ENCODE measurements at places on chromosomes 3 and 15.

DNA sequence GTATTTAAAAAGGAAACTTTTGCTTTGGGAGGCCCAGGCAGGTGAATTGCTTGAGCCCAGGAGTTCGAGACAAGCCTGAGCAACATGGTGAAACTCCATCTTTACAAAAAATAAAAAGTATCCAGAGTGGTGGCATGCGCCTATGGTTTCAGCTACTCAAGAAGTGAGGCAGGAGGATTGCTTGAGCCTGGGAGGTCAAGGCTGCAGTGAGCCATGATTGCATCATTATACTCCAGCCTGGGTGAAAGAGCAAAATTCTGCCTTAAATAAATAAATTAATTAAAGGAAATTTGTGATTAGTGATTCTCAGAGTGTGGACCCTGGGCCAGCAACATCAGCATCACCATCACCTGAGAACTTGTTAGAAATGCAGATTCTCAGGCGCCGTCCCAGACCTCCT lies 9.9 kb upstream of the COMMD4 start:
- no peak for DNase-seq

- DNase-seq: no peak
These were observed 367.2 kb downstream of the CNTN4 start for GRCh38 chr3:2465842-2466241.

GRCh38 chr3:75061806-75062205 lies 447.3 kb upstream of the CNTN3 start:
- DNase-seq: no peak

GRCh38 chr3:8442993-8443650 lies 58.5 kb upstream of the LMCD1 start:
- DNase-seq: no peak

- no peak for DNase-seq
These were observed 5.1 kb upstream of the KLHL6 start for GRCh38 chr3:183560607-183561006.

DNA sequence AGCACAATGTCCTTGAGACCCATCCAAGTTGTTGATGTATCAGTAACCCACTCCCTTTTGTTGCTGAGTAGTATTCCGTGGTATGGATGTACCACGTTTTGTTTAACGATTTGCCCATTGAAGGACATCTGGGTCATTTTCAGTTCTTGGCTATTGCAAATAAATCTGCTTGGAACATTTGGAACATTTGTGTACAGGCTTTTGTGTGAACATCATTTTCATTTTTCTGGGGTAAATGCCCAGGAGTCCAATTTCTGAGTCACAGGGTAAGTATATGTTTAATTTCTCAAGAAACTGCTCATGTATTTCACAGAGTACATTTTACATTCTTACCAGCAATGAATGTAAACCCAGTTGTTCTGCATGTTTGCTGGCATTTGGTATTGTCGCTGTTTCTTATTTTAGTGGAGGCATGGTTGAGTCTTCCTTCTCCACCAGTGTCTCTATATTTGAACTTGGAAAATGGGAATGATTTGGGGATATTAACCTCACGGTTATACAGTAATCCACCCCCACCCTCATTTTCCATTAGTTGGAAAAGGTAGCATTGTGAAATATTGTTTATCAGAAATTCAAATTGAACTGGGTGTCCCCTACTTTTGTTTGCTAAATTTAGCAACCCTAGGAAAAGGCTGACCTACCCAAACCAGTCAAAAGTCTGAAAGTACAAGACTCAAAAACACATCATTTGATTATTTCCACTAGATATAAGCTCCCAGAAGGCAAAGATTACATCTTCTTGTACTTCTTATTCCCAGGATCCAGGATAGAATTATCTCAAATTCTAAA lies 30.8 kb downstream of the POMGNT2 start:
- no peak for DNase-seq

DNA sequence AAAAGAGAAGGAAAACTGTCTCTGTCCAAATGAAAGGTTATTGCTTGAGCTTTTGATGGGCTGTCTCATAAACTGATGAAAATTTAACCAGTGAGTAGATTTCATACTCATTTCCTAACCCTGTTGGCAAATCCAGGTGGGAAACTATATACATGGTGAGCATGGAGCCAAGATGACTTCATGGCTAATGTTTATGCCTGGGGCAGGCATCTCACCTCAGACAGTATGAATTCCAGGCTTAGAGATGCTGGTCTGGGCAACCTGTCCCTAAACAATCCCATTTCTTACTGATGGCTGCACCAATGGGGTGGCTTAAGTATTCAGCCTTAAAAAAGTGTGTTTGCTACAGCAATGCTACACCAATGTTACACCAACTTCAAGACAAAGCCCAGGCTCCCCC lies 58.1 kb downstream of the SLTM start:
- DNase-seq: no peak

- DNase-seq: no peak
These were observed 22.8 kb downstream of the TMEM43 start for GRCh38 chr3:14147617-14148016.

DNA sequence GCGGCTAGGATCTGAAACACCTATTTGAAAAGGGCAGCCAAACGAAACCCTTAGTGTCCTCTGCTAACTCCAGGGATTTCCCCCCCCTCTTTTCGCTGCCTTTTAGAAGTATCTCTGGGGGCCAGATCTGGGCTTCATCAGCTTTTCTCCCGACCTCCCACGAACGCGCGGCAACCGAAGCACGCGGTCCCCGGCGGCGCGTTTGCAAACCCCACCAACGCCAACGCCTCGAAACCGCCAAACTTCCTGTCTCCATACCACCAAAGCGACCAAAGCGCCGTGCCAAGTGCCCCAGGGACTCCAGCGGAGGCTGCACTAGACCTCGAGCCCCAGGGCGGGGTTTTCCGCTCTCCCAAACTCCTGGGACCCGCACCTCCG lies 155.8 kb upstream of the FRMD4B start:
- no peak for DNase-seq

- DNase-seq: no peak
These were observed 197.6 kb upstream of the CFAP20DC start for GRCh38 chr3:59247402-59247841.

GRCh38 chr3:118991775-118992174 lies 42.9 kb downstream of the IGSF11 start:
- DNase-seq: no peak

DNA sequence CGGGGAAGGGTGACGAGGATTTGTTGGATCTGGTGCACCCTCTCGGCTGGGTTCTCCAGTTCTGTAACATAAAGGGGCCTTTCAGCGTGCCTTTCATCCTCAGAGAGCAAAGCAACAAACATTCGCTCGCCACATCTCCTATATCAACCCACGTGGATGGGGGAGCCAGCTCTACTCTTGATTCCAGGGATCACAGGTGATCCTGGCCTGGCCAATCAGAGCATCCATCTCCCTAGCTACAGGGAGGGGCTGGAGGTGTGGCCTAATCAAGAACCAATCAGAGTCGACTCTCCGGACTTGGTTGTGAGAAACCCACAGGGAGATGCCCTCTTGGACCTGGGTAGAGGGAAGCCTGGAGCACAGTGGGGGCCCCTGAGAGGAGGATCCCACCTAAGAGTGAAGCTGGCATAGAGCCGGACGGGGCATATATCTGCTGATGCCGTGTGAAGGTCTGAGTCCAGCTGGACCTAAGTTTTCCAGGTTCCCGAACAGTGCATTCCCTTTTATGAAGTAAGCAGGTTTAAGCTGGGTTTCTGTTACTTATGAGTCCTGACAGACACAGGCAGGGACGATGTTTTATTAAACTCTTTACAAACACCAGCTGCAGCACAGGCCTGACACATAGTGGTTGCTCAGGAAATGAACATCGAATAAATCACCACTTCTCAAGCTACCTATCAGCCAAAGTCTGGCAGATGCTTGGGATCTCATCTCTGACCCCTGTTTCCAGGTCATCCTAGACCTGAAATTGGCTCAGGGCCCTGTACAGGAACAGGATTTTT lies 50.7 kb upstream of the RAD18 start:
- DNase-seq: no peak

- no peak for DNase-seq
These were observed 40.1 kb upstream of the MUC13 start for GRCh38 chr3:124974691-124975090.

- no peak for DNase-seq
These were observed 302.9 kb downstream of the TLE3 start for GRCh38 chr15:69794645-69795469.

- DNase-seq: no peak
These were observed 69.9 kb upstream of the GATM start for GRCh38 chr15:45448066-45448915.

DNA sequence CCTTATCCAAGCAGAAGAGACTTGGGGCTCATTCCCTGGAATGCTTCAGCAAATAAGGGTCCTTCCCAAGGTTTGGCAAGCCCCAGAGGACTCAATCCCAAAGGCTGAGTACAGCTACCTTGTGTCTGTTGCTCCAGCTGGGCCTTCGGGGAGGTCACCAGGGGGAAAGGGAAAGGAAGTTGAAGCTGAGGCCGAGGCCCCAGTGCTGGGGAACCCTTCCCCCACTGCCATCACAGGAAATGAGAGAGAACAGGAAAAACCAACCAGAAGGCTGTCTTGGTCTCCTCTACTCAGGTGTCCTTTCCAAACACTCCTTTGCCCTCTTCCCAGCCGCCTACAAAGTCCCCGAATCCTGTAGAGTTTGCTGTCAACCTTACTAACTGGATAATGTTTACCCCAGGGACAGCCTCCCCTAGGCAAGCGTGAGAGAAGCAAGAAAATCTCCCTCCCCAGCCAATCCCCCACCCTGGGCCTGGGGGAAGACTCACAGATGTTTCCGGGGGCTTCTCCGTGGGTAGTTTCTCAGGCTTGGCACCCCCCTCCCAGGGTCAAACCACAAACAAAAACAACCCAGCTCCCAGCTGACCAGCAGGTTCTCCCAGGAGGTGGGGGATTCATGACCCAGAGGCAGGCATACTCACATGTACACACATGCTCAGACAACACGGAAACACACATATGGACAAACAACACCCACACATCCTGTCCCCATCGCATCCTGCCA lies 5.5 kb downstream of the CSRNP1 start:
- no peak for DNase-seq

DNA sequence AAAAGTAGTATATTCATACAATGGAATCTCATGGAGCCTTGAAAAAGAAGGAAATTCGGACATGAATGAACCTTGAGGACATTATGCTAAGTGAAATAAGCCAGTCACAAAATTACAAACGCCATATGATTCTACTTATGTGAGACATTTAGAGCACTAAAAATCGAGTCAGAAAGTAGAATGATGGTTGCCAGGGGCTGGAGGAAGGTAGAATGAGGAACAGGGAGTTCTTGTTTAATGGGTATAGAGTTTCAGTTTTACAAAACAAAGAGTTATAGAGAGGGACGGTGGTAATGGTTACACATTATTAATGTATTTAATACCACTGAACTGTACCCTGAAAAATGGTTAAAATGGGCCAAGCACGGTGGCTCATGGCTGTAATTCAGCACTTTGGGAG lies 19.5 kb downstream of the UBXN7 start:
- no peak for DNase-seq

DNA sequence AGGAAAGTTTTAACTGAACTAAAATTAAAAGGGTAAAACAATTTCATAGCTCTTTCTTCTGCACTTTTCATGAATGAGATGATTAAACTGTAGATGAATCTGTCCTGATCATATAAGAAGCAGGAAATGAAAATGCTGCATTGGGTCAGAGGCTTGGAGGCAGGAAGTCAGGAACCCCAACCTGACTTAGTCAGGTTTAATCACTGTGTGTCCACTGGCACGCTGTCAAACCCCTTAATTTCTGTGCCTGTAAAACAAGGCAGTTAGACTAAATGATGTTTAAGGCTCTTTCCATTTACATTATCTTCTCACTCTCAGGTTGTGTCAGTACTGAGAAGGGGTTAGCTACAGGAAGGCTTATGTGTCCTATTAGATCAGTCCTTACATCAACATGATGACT lies 193.3 kb upstream of the TTC14 start:
- no peak for DNase-seq

DNA sequence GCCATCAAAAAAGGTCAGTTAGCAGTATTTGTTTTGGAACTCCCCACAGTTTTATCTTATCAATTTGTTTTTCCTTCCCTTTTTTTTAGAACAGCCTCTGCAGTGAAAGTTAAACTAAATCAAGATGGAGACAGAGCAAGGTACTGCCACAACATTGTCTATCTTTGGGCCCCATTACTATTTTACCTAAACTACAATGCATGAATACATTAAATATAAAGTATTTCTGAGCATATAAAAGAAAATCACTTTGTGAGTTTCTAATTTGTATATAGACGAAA lies 139.5 kb downstream of the MEIS2 start:
- DNase-seq: no peak

GRCh38 chr15:80752204-80752603 lies 27.0 kb upstream of the CEMIP start:
- DNase-seq: no peak

DNA sequence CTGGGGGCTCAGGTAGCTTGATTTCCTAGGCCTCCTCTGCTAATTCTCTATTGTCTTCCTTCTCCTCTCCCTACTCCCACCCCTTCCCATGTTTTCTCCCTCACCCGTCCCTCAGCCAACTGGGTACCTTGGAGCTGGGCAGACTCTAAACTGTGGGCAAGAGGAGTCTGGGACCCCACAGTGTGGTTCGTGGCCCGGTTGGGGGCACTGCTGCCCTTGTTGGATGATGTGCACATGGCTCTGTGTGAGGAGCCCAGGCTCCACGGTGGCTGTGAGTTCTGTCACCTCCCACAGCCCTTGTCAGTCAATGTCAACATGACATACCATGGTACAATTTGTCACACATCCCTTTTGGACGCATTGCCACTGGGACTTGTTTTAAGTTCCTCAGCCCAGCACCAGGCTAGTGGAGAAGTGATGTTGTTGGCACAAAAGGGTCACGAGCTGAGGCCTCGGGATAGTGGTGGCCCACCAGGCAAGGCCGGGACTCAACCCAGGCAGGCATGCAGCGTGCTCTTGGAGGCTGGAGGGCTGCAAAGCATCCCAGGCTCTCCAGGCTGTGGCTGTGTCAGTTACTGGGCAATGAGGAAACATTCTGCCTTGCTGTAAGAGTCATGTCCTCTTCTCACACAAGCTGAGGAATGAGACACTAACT lies 142.3 kb downstream of the TLE3 start:
- no peak for DNase-seq

GRCh38 chr15:58492661-58493397 lies 61.0 kb downstream of the LIPC start:
- no peak for DNase-seq

DNA sequence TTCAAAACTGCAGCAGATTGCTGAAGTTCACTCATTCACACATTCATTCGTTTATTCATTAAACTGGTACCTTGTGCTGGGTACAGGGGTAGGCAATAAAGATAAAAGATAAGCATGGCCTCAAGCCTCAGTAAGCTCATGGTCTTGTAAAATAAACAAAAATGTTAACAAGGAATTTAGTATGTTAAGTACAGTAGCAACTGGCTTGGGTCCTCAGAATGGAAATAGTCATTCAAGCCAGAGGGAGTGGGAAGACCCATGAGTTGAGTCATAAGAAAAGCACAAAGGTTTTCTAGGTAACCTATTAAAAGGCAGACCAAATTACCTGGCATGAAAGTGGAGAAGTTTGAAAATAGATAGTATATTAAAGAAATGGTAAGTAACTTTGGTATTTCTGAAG lies 163.3 kb downstream of the CDIN1 start:
- DNase-seq: no peak

DNA sequence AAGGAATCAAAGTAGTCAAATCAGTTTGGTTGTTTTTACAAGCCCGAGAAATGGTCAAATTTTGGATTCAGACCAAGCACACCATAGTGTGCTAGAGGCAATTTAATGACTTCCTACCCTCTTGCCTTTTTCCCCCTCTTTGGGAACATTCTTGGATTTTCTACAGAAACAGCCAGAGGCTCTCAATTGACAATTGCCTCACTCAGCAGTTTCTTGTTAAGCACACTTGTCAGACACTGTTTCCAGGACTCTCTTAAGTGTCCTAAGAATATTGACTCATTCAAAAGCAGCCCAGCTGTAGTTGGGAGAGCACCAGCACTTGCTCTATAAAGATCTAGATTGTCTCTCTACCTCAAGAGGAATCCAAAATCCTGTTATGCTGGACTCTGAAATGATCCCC lies 1.5 kb upstream of the SLC35G2 start:
- DNase-seq: no peak

Measured in NCI-H1436 treated with DMSO at 0.1 percent for 48 hours (cell line).